ENCODE measurements at places on chromosomes 4 and X.

DNA sequence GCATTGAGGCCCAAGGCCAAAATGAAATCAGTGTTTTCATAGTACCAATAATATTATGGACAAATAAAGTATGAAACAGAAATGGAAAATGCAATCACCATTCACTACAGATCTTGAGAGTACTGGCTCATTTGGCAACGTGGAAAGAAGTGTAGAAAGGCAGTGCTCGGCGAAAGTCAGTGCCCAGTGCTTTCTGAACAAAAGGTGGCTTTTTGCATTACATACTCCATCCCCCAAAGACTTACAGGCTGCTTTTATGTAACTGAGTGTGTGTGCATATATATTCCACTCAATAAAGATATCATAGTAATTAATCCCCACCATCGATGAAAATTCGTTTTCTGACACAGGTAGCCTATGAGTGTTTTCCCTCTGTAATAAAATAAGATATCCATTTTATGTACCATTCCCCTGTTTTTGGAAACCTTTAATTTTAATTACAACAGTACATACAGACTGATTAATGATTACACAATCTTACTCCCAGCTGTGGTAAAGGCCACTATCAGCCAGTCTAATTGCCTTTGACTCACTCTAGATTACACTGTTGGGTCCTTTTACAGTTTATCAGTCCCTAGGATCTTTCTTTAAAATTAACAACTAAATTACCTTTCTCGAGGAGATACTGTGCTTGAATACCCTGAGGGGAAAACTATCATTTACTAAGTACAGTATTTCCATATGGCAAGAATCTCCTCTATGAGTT is 65.9 kb downstream of the MAD2L1 start:
- no peak for DNase-seq

- DNase-seq = no peak
These were observed 29.5 kb upstream of the IL3RA start for GRCh38 chrX:1306909-1307625.

DNA sequence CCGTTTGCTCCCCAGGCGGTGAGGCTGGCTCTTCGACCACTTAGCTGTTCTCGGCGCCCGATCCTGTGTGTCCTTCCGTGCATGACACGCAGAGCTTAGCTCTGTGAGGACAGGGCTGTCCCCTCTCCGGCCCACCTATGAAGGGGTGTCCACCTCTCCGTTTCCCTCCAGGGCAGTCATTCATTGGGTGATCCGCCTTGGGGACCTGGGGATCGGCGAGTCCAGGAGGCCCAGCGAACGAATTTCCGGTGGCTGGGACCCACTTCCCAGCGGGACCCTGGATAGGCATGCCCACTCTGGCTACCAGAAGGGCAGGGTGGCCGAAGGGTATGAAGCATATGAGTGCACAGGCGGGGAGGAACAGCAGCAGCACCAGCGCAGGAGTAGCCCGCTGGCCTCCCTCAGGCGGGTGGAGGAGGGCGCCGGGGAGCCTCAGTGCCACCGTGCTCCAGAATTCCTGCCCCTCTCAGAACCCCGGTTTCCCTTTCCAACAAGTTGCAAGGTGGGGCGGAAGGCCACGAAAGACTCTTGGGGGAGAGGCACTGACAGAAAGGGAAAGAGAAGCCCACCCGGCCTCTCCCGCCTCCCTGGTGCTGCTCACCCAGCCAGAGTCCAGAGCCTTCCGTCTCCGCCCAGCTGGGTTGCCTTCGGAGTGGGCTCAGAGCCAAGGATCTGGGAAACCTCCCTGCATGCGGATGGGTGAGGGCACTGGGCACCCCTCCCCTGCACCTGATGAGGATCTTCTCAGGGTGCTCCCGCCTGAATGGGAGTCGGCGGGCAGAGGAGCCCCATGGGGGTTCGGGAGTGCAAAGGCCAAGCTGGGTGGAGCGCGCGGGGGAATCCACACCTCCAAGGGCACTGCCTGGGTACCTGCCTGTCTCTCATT is 8.6 kb downstream of the HMX1 start:
- DNase-seq = no peak

GRCh38 chrX:122972604-122973003 is 211.5 kb upstream of the GRIA3 start:
- no peak for DNase-seq
